ENCODE measurements at places on chromosomes 1 and 21.

GRCh38 chr1:11967028-11967547 is 13.2 kb upstream of the MFN2 start:
- DNase-seq = peak; percentile 23

DNA sequence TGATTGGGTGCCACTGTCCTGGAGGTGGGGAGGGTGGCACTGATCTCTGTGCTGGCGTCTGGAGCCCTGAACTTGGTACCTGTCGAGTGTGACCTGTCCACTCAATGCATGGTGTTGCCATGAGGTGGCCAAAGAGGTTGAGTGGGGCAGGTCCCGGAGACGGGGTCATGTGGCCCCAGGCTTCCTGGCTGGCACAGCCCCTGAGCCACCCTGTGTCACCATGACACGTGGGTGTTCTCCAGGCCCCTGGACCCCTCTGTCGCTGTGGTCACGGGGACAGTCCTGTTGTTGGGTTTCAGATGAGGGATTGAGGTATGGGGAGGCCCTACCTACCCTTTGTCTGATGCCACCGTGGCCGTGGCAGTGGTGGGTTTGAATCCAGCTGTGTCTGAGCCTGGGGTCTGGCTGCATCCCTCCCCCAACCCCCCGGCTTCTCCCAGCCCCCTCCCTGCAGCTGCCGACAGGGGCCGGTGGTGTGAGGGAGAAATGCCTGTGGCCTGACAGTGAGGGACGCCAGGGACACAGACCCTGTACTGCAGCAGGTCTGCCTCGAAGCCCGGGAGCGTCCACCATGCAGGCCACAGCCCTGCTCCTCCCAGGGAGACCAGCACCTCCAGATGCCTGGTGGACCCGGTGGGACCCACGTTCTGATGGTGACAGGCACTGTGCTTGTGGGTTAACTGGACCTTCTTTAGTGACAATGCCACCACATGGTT is 12.0 kb downstream of the TRPM2 start:
- DNase-seq = no peak

GRCh38 chr1:33152685-33153432 is 29.0 kb downstream of the TRIM62 start:
- no peak for DNase-seq

DNA sequence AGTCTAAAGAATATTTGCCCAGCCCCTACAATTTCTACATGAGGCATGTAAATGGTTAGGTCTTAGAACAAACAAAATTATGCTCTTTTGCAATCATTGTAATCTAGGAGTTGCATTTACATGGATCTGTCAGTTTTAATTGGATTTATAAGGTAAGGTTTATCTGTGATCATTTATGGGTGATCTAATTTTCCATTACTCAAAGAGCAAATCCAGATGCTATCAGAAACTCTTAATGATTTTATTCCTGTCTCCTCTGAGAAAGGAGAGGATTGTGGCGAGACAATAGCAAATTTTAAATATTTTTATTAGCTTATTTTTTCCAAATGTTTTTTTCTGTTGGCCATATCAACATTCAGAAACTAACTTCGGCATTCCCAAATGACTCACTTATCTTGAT is 14.2 kb upstream of the NEGR1 start:
- DNase-seq = no peak

- DNase-seq = no peak
Observed at GRCh38 chr21:45035477-45035848, 38.9 kb upstream of the ADARB1 start.

DNA sequence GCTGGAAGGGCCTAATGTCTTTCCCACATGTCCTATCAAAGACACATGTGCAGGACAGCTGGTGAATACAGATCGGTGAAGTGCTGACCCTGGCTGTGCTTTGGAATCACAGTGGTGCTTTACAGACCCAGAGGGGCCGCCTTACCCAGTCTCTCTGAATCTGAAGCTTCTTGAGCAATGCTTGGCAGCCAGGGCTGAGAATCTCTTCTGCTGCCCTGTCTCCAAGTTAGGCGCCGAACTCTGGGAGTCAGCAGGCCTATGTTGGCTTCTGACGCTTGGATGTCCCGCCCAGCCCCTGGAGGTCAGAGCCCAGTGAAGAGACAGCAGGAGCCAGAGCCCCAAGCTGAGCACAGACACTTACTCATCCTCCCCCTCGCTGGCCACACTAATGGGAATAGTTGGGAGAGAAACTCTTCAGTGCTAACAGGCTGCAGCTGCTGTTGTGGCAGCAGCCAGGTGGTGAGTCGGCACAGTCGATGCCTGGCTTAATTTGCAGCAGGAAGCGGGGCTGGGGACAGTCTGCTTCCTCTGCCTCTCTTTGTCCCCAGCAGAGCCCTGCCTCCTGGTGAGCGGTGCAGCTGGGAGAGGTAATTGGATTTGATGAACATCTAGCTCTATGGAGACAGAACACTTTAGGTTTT is 68.1 kb downstream of the URB2 start:
- DNase-seq = peak; percentile 64

DNA sequence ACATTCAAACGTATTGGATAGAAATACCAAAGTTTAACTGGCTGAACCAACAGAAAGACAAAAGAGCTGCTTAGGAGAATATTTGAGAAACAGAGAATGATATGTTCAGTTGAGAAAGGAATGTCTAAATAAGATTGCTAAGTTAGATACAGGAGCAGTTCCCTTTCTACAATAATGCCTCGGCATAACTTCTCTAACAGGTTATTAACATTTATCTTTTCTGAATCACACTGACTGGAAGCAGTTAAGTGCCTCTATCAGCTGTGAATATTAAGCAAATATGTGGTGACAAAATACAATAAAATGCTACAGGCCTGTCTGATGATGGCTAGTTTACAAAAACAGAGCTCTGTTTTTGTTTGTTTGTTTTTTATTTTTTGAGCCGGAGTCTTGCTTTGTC is 121.9 kb downstream of the KCNK1 start:
- DNase-seq = no peak

GRCh38 chr21:33670076-33670978 is 28.0 kb downstream of the ITSN1 start:
- DNase-seq = no peak

DNA sequence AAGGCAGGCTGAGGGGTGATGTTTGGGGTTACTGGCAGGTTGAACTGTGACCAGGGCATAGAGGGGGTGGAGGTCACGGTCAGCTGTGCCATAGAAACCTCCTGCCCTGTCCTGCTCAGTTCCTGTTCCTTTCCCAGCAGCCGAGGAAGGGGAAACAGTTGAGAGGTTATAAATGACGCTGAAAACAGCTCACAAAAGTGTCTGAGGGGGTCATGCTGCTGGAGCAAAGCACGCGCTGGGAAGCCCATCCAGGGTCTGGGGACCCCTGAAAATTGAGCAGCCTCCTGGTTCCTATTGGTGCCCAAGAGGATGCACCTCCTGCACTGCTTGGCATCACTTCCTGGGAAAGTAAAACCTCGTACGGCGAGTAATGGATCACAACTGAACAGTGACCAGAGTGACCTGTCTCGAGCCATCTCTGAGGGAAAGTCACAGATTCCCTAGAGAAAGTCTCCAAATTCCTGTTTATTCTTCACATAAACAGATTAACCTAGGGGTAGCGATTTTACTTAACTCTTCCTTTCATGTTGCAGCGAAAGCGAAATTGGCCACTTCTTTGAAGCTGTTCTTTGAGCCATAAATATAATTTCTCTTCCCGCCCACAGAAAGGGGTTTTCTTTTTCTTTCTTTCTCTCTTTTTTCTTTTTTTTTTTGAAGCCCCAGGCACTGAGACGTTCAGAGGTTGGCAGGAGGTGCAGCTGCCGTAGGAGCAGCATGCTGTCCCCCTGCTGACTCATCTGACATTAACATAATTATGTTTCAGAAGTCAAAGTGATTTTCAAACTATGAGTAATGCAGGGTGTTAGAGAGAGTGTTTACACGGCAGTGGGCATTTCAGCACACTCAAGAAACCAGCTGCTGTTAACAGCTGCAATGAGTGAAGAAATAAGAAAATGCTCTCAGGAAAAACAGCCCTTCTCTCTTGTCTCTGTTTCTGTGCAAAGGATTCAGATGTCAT is 41.8 kb upstream of the ATF3 start:
- DNase-seq = peak; percentile 87

DNA sequence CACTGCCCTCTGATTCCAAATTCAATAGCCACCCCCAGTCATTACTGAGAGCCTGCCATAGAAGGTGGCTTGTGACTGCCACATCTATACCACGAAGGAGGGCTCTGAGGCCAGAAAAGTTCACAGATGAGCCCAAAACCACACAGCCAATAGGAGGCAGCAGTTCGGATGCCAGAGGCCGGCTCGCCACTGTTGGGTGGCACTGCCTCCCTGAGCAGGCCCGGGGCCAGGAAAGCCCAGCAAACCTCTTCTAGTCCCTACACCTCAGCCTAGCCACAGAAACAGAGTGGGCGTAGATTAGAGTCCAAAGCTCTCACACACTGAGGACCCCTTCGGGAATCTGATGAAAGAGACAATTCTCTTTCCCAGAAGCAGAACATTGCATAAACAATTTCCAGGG is 5.9 kb upstream of the CAMK2N1 start:
- no peak for DNase-seq

DNA sequence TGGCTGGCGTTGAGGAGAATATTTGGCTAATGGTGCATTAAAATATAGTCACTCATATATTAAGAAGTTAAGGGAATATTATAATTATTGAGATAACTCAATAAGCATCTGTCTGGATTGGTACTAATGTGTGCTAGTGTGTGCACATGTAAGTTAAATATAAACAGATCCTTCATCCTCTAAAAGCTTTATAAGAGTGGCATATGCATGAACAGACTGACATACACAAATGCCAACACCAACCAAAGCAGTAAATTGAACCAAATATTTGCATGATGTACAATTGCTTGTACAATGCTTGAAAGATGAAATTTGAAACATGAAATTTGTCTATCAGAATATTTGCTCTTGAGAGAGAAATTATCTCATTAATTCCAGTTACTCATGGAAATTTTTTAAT is 344.9 kb downstream of the ADGRL2 start:
- DNase-seq = no peak

DNA sequence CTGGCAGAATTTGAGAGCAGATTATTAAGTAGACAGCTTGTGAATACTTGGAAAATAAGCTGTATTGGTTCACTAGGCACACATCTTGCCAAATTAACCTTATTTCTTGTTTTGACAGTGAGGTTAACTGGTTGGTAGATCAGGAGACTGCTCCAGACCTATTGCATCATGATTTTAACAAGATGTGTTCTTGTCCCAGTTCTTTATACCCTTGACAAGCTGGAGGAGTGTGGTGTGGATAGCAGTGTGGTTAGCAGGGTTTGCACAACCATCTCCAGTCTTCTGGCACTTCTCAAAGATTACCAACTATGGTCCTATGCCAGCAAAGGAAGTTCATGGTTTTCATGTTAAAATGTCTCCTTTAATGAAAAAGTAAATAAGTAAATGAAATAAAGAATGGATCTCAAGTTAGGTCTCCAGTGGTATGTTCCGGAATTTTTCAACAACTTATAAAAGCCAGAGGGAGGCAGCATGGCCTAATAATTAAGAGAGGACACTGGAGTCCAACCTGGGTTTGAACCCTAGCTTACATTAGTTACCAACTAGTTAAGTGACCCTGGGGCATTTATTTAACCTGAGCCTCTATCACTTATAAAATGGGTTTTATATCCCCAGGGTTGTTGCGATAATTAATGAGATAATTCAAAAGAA is 34.1 kb downstream of the DDX20 start:
- no peak for DNase-seq

DNA sequence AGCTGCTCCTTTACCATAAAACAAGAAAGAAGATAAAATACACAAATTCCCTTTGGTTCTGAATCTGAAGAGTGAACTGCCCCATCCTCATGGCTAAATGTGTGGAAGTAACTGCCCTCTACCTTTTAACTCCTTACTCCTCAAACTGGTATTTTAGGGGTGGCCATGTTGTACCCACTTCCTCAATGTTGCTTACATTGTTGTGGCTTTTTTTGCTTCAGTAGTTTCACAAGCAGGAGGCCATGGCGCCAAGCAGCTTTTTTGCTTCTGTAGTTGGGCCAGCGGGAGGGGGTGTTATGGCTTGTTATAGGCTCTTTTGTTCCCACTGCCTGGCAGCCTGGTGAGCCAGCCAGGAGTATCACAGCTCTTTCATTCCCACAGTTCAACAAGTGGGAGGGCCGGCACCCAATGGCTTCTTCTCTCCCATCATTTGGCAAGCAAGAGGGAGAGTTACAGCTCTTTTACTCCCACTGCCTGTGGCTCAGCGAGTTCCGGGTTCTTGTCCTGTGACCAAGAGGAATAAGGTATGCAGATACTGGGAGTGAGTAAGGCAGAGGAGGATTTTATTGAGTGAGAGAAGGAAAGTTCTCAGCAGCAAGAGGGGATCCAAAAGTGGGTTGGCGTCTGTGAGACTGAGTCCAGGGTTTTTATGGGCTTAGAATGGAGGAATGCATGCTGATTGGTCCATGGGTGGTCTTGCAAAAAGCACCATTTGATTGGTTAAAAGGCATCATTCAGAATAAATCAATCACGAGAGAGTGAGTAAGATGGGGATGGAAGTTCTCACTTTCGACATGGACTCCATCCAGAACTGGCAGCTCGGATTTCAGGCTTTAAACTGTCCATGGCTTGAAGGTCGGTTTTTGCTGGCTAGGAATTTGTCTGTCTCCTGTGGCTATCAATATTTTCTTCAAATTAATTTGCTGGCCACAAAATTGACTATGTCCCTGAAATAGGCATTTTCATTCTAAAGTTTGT is 429.6 kb downstream of the HLX start:
- DNase-seq = no peak

DNA sequence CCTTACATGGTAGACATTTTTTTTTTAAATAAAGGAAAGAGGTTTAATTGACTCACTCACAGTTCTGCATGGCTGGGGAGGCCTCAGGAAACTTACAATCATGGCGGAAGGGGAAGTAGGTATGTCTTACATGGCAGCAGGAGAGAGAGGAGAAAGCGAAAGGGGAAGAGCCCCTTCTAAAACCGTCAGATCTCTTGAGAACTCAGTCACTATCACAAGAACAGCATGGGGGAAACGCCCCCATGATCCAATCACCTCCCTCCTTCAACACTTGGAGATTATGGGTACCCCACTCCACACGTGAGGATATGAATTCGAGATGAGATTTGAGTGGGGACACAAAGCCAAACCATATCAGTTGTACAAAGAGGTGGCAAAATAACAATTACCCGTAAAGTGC is 301.7 kb downstream of the GRIK1 start:
- DNase-seq = no peak

DNA sequence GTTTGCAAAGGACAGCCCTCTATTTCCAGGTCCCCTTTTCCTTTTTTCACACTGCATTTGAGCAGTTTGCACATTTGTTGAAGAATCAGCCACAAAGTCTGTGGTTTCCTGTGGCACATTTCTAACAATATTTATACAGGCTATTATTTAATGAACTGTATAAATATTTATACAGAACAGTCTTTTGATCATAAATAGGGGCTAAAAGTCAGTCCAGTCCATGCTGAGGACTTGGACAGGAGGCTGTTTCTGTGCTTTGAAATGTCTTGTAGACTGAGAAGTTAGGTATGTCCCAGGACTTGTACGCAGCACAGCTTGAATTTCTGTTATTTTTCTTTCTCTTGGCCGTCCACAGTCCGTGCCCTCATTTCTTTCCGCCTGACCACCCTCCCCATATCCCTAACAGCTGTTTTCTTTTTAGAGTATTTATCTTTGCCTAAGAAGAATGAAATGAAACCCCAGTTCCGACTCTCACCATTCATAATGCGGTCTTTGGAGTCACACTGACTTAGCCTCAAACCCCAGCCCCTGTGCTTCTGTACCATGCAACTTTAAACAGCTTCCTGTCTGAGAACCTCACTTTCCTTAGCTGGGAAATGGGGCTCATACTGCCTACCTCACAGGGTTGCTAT is 19.7 kb downstream of the FGGY start:
- peak; percentile 15 for DNase-seq

GRCh38 chr1:247456021-247456420 is 1.9 kb downstream of the OR2B11 start:
- DNase-seq = no peak

All from HCEC 1CT (cell line).